ENCODE measurements at places on chromosomes 12 and 14.

DNA sequence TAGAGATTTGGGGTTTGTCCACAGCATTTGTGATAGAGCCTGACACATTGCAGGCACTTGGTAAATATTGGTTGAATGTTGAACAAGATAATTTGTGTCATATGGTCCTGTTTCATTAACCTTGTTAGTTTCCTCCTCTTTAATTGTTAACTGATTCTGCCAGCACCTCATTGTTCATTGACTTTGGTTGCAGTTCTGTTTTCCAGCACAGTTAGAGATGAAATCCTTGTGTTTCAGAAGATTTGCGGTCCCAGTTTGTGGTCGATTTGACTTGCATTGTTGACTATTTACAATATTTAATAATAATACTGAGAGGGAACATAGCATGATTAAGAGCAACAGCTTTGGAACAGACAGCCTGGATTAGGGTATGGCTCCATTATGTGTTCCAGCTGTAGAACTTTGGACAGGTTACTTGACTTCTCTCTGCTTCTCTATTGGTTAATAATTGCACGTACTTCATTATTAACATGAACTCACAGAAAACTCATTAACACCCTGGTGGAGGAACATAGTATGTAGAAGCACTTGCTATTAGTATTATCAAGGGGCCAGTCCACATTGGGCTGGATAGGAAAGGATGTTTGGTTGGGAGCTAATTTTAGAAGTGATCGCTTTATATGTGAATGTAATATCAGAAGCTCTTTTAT, 8.7 kb downstream of the DRAM1 start:
- DNase-seq: no peak

GRCh38 chr14:50560931-50561285, 963 bp downstream of the ATL1 start:
- DNase-seq: no peak

DNA sequence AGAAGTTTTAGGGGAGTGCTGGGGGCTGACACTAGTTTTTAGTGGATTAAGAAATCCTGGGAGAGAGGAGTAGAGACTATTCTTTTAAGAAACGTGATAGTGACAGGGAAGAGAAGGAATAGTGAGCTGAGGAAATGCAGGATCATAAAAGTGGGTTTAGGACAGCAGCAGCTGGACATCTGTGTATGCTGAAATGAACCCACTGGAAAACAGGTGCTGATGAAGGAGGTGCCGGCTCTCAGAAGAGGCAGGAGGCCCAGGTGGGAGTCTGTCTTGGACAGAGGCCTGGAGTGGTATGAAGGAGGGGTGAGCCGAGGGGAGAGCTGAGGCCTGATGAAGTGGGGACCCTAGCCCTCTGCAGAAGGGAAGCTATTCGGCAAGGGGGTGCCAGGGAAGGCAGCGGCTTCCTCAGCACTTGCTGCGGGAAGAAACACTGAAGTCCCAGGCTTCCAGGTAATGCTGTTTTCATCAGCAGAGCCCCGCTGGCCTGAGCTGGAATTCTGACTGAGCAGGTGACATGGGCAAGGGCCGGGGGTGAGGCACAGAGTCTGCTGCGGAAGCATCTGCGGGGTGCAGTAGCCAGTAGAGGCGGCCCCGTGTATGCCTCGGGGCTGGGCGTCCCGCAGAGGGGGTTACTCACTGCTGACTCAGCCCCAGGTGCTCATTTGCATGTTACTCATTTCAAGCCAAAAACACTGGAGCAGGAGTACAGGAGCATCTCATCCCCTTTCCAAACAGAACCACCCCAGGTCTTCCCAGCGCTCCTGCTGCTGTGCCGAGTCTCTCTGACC, 89.7 kb downstream of the TMCC3 start:
- DNase-seq: no peak

DNA sequence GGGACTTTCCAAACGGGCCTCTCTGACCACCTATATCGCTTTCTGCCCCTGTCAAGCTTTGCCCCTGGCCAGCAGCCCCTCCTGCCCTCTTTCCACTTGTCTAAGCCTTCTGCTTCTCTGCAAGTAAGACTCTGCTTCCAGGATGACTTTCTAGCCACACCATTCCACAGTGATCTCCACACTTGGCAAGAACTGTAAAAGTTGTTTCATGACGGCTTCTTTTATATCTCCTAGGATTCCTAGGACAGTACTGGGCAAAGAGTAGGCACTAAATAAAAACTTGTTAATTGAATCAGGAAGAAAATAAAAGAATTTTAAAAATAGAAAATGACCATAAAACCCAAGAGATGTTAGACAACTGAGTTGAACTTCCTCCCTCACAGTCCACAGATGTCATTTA, 1.8 kb upstream of the PTPN21 start:
- no peak for DNase-seq

- no peak for DNase-seq
Measured at GRCh38 chr14:78355109-78355508, 184.9 kb downstream of the NRXN3 start.

- DNase-seq: no peak
Measured at GRCh38 chr12:104501660-104502059, 44.9 kb downstream of the CHST11 start.

- no peak for DNase-seq
Measured at GRCh38 chr14:100777366-100777817, 48.5 kb upstream of the MEG3 start.

DNA sequence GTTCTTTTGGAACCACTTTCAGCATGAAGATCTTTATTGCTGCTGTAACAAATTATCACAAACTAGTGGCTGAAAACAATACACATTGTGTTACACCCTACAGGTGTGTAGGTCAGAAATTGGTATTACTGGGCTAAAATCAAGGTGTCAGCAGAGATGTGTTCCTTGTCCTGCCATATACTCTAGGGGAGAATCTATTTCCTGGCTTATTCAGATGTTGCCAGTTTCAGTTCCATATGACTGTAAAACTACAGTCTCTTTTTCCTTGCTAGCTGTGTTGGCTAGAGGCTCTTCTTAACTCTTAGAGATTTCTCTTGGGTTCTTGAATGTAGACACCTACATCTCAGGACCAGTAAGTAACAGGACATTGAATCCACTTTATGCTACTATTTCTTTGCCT, 215.6 kb upstream of the PPFIA2 start:
- no peak for DNase-seq

- DNase-seq: no peak
Measured at GRCh38 chr12:108940138-108940537, 60.2 kb downstream of the DAO start.

GRCh38 chr14:50667684-50667995, 466 bp downstream of the SAV1 start:
- peak; percentile 46 for DNase-seq

DNA sequence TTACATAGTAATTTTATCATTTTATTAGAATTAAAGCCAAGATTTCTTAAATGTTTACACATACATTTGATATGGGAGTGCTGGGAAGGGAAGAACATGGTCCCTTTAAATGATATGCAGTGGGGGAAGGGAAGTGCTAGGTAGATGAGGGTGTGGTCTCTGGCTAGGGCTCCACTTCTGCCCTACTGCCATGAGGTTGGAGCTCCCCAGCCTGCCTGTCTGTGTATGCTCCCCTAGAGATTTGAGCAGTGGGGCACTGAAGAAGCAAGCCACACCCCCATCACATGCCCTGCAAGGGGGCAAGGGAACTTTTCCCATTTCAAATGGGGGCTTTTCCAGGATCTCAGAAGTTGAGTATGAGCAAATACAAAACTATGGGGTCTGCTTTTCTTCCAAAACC, 25.5 kb downstream of the CLECL1 start:
- DNase-seq: peak; percentile 28

DNA sequence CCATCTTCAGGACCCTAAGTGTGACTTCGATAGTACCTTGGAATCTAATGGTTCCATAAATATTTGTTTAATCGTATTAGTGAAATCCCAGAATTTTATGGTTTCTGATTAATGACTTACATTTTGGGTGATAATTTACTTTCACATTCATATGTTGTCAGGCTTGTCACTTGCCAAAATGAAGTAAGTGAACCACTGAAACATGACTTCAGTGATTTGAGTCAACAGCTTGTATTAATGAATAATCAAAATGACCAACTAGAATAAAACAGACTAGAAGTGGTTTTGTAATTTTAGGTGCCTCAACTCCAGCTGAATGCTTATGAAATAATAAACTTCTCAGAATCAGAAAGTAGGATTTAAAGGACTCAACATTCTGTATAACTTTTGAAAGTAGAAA, 517.1 kb downstream of the PRKD1 start:
- DNase-seq: no peak

- no peak for DNase-seq
Measured at GRCh38 chr12:6643569-6644256, 3.5 kb downstream of the ACRBP start.

GRCh38 chr12:118034429-118035189, 18.1 kb downstream of the RFC5 start:
- peak; percentile 6 for DNase-seq

GRCh38 chr12:93727195-93727811, 50.1 kb downstream of the CRADD start:
- no peak for DNase-seq

- no peak for DNase-seq
Measured at GRCh38 chr14:90649083-90649482, 167.1 kb downstream of the TTC7B start.

DNA sequence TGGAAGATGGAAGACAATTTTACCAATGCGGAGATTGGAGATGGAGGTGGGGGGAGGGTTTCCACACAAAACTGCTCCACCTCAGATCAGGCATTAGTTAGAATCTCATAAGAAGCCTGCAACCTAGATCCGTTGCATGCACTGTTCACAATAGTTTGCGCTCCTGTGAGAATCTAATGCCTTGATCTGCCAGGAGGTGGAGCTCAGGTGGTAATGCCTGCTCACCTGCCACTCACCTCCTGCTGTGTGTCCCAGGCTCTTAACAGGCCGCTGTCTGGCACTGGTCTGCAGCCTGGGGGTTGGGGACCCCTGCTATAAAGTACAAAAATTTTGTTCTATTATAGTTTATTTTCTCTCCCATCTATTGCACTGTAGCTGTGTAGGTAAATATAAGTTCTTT, 84.9 kb upstream of the FOXG1 start:
- DNase-seq: no peak

- peak; percentile 83 for DNase-seq
Measured at GRCh38 chr12:93419388-93420034, 22.2 kb downstream of the UBE2N start.

DNA sequence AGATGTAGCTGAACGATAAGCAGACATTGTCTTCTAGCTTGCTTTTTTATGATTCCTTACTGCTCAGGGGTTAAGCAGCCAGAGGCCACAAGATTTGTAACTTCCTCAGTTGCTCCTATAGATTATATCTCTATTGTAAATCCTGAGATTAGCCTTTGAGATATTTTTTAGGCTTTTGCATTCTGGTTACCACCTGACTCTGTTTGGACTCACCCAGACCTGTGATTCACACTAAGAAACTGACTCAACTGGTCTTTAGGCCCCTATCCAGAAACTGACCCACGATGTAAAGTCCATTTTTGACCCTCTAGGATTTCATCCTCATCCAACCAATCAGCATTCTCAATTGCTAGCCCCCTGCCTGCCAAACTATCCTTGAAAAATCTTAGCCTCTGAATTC, 194.4 kb downstream of the RASSF9 start:
- no peak for DNase-seq

- DNase-seq: no peak
Measured at GRCh38 chr12:56529656-56530055, 8.0 kb downstream of the RBMS2 start.

DNA sequence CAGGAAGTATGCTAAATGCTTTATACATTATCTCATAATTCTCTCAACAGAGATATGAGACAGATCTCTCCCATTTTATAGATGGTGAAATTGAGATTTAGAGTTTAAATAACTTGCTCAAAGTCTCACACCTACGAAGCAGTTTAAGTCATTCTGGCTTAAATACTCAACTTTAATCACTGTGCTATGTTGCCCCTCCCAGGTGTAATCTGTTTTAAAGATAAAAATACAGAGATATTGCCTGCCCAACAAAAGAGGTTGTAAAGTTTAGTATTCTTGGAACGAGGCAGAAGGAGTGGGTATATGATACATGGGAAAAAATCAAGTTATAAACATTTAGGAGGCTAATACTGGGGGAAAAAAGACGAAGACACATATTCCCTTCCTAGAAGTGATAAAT, 156.8 kb upstream of the LRIG3 start:
- DNase-seq: no peak

DNA sequence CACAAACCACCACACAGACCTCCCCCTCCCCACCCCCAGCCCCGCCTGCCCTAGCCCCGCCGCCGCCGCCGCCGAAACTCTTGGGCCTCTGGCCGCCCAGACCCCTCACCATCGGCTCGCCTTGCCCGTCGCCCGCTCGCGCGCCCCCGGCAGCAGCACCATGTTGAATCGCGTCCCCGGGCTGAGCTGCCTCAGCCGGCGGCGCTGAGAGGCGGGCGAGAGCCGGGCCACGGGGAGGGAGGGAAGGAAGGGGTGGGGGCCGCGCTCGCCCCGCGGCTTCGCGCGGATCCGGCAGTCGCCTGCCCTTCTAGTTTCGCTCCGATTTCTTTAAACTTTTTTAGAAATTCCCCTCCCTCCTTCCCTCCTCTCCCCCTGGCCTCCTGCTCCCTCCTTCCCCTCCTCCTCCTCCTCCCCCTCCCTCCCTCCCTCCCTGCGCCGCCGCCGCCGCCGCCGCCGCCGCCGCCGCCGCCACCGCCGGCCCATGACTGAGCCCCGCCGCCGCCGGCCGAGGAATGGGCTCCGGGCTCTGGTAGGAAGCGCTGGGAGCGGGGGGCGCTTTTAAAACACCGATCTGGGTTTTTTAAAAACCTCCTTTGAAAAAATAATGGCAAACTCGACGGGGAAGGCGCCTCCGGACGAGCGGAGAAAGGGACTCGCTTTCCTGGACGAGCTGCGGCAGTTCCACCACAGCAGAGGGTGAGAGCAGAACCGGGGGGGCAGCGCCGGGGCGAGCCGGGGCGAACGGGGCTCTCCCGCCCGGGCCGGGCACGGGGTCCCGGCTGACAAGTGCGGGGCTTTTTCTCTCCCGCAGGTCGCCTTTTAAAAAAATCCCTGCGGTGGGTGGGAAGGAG, at the start of gene ARID2:
ARID2 (plus strand) TSS at position 474 of the 851 bp plus-strand sequence; CDS start at position 605, 131 bp downstream.
- DNase-seq: peak; percentile 83

DNA sequence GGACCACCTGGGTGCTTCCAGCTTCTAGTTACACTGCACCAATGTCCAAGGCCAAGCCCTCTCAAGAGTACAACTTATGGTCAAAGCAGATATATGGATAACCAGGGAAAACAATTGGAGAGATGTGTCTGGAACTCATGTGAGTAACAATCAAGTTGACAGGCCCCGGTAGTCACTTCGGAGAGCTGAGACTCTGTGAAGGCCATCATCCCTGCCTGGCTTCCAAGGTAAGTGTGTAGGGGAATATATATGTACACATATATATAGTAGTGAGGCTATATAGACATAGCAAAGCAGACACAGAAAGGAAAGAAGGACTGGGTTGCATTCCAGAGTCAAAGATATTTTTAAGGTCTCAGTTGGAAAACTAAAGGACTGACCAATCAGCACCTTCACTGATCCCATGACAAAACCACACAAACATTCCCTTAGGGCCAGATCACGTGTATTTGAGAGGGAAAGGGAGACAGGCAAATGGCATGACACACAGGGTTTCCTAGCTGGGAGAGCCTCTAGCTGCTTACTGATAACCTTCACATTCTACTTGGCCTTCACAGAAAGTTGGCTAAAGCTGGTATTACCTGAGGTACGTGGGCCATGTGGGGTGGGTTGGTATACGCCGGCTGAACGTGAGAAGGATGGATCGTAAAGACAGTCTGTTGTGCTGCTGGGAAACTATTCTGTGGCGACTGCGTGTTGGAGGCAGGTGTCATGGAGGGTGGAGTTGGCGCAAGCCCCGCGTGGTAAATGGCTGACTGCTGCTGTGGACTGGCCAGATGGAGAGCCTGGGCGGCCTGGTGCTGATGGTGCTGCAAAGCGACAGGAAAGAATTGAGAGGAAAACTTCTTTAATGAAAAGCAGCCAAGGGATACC, 50.0 kb downstream of the SH2B3 start:
- no peak for DNase-seq

Measured in OCI-M1 (cell line).